ENCODE measurements at places on chromosomes 2 and 18. TPM values are rescaled to one million over a fixed set of nuclear protein-coding genes. Genes with fewer than 3 reads are reported as not detected.

TDRD15 gene
- not detected for total RNA-seq

DNA sequence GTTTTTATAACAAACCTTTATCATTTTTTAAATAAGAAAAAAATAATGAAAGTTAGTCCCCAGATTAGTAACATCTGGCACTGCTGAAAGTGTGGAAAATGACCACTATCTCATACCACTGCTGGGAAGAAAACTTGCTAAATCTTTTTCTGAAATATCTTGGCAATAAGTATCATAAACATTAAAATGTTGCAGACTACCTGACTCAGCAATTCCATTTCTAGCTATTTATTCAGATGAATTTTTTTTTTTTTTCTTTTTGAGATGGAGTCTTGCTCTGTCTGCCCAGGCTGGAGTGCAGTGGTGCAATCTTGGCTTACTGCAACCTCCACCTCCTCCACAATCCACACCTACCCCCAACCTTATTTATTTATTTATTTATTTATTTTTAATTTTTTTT is 35.3 kb upstream of the SOS1 start:
- no peak for DNase-seq

DNA sequence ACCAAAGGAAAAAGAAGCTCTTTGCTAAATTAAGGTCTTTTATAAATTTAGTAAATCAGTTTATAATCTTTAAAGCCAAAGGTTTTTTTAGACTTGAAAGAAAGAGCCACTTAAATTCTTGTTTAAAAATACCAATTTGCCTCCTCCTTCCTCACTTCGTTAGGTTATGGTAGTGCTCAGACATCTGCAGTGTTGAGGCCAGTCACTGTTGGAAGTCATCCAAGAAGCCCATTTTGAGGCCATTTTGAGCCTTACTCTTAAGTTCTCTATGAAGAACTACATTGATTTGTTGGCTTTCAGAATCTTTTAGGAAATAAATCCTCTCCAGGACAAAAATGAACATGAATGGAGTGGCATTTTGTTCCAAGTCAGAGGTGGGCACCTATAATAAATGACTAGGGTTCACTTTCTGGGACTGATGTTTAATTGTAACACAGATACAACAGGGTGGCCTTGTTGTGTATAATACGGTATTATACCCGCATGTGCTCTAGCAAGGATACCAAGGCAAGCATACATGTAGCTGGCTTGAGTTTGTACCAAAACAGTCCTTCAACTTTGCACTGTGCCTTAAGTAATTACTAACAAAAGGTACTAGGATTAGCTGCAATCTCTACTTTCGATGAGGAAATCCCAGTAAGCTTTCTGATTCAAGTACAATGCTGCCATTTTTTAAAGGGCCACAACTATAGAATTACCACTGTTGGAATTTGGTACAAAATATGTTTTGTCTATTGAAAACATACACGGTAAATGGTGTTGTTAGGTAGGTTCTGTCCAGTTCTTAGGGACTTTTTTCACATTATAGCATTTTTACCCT is 22.8 kb downstream of the SLC66A3 start:
- no peak for DNase-seq

DNA sequence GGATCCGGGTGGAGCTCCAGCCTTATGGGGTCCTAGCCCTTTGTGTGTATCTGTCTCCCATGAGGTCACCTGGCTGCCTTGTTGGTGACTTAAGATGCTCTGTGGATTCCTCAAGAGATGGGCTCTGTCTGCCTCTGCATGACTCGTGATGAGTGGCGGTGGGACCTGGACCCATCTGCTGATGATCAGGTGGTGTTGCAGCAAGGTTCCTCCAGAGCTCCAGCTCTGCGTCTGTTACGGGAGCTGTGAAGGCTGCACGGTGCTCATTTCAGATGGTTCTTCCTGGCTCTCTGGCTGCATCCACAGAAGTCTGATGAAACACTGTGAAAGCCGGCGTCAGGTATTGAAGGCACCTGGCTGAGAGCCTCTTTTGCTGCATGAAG is 2.4 kb downstream of the AGAP1 start:
- no peak for DNase-seq

GRCh38 chr2:47724221-47724981 is 58.5 kb upstream of the MSH6 start:
- DNase-seq: no peak

DNA sequence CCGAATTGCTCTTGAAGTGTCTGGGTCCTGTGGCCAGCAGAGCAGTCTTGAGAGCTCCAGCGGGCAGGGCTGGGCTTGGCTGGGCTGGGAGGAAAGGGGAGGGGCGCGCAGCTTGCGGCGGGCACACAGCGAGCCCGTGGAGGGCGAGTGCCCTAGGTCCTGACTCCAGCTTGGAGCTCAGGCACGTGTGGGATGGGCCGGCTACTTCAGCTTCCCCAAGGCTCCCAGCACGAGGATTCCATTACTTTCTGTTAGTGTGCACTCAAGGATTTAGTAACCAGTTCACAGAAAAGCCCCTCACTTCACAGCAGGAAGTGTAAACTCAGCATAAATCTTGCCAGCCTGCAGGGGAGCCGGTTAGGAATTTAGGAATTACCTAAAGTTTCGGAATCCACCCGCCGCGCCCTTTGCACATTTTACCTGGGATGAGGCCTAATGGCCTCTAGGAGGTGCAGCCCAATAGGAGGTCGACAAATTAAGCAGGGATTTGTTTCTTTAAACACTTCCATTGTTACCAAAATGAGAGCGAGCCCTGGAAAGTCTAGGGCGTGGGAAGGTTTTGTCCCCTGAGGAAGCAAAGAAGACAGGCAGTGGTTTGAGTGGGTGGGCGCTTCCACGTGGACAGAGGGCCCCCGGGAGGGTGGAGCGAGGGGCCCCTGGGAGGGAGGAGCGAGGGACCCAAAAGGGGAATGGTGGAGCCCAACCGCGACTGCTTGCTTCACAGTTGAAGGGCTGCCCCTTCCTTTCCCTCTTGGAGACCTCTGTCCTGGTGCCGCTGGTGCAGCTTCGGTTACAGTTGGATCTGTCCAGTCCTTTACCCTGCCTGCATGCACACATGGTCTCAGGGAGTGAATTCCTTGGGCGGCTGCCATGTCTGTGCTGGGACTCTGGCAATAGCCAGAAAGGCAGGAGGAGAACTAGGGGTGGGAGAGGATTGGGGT is 93.3 kb downstream of the CTAGE1 start:
- DNase-seq: no peak

OTX1 gene
- total RNA-seq: 3.3 TPM

WBP1 gene
- total RNA-seq: 51.4 TPM

TSPYL6 gene
- not detected for total RNA-seq

DNAJC5G gene
- total RNA-seq: 1.4 TPM

DNA sequence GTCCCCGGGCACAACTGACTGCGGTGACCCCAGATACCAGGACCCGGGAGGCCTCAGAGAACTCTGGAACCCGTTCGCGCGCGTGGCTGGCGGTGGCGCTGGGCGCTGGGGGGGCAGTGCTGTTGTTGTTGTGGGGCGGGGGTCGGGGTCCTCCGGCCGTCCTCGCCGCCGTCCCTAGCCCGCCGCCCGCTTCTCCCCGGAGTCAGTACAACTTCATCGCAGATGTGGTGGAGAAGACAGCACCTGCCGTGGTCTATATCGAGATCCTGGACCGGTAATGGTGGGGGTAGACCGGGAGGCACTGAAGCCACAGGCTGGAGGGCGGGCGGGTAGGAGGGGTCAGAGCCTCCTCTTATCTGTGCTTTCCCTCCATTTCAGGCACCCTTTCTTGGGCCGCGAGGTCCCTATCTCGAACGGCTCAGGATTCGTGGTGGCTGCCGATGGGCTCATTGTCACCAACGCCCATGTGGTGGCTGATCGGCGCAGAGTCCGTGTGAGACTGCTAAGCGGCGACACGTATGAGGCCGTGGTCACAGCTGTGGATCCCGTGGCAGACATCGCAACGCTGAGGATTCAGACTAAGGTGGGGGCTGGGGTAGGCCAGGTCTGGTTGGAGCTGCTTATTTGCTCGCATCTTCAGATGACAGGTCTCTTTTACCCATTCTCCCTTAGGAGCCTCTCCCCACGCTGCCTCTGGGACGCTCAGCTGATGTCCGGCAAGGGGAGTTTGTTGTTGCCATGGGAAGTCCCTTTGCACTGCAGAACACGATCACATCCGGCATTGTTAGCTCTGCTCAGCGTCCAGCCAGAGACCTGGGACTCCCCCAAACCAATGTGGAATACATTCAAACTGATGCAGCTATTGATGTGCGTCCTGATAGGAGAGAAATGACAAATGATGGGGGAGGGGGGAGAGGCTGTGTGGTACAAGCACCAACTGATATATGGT is 780 bp downstream of the HTRA2 start:
- no peak for DNase-seq

DNA sequence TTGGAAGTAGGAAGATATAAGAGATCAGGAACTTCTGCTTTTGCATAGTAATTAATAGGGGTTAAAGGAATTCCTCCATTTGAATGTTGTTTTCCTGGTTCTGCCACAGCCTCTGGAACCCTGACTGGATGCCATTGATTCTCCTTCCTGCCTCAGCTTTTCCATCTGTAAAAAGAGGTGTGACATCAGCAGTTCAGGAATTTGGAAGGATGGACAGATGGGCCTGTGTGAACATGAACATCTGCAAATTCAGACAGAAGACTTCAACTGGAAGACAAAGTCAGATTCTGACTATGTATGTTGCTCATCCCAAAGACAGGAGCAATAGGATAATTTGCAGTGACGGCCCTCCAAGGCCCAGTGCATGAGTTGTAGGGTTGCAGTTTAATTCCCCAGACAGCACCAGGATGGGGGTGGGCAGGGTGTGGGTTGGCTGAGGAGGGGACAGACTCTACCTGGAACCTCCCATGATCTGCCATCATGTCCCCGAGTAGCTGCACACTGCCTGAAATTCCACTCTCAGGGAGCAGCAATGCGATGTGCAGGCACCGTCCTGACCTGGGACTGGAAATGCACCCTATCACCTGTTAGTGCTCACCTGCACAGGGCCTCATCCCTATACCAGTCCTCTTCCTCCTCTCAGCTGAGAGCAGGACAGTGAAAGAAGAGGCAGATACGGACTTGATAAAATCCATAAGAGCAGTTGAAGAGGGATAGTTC is 98.9 kb upstream of the EPAS1 start:
- no peak for DNase-seq

DNA sequence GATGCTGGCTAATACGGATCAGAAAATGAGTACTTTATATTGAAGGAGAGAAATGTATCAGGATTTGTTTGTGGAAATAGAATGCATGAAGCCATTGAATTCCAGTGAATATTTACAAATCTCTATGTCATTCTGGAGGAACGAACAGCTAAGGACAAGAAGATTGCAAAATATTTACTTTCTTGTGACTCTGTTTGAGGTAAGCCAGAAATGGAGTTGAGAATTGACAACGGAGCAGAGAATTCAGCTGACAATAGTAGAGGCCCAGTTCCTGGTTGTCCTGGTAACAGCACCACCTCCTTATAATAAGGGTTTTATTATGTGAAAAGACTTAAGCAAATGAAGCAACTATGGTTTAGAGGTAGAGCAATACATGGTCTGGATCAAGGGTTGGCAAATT is 349.2 kb downstream of the ADCYAP1 start:
- no peak for DNase-seq

DNA sequence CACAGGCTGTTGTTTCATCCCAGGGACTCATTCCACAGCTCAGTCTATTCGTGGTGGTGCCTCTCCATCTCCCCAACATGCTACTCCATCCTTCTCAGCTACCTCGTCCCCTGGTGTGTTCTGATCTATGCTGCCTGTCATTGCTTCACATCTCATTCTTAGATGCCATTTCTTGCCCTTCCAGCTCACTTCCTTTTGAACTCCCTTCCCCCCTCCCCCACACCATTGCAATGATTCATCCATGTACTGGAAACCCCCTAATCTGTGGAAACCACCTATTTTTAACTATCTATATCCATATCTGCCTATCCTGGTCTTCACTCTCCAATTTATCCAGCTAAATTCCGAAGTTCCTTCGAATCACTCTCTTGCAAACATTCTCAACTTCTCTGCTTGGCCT is 65.7 kb upstream of the PARD3B start:
- DNase-seq: no peak

- peak; percentile 82 for DNase-seq
Measured at GRCh38 chr2:239157771-239158170, 243.0 kb downstream of the HDAC4 start.

- no peak for DNase-seq
Measured at GRCh38 chr18:48116017-48116416, 185.6 kb upstream of the SMAD2 start.

DNA sequence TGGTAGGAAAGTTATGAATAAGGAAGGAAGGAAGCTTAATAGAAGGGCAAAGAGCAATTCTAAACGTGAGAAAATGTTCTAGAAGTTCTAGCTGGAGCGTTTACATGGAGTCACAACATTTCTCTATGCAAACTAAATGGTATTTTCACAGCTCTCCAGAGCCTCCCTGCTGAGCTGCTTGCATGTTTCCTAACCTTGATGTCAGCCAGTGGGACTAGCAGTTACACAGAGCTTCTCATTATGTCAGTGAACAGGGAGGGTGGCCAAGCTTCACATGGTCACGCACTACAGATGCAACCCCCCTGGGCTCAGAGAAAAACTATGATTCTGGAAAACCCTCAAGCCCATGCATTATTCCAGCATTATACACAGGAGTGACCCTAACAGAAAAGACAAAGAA is 153.4 kb upstream of the CCDC150 start:
- no peak for DNase-seq

DNA sequence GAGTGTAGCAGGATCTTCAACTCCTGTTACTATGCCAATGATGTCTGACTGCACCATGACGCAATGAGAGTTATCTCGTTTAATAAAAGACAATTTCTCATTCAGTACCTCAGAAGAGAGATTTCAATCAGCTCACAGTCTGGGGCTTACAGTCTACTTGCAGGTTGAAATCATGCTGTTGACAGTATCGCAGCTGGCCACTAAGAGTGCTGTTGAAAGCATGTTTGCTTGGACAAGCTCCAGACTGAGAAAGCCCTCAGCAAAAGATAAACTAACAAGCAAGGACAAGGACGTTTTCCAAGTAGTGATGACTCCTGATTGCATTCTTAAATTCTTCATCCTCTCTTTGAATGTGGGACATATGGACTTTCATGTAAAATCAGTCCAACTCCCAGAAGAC is 145.2 kb upstream of the SYT4 start:
- DNase-seq: no peak

UPP2 gene
- not detected for total RNA-seq

DNA sequence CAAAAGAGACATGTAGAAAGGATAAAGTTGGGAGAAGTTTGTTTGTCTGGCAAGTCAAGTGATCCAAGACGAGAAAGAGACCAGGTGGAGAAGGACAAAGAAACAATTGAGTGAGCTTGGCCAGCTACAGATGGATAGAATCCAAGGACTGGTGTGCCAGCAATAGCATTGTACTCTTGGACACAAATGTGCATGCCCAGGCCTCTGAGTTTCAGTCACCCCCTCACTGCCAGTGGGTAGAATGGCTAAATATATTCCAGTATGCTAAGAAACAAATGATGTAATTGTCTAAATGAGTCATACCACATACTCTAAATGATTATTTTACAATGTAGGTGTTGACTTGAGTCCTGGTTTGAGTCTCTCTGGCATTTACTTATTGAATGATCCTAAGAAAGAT is 881.3 kb downstream of the LRRTM4 start:
- DNase-seq: no peak

Data from H1 (cell line).